Suppressor macrophage treated with lipopolysaccharide for 1 hour (primary cell): ENCODE measurements at places on chromosomes 1 and 21.

DNA sequence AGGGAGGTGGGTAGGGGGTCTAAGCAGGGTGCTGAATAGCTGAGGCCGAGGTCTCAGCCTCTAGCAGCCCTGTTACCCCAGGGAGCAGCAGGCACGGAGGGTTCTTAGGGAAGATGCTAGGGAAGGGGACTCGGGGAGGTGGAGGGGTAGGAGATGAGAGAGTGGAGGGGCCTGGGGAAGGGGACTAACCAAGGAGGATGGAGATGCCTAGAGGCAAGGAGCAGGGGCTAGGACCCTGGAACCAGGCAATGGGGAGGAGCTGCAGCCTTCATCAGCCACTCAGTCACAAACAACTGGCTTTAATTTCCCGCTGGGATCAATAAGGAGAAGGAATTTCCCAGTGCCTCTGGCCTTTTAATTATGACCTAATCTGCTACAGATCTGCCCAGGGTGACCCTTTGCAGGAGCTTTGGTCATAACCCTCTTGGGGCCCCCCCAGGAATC is 2.9 kb upstream of the CRABP2 start:
- DNase-seq: no peak

DNA sequence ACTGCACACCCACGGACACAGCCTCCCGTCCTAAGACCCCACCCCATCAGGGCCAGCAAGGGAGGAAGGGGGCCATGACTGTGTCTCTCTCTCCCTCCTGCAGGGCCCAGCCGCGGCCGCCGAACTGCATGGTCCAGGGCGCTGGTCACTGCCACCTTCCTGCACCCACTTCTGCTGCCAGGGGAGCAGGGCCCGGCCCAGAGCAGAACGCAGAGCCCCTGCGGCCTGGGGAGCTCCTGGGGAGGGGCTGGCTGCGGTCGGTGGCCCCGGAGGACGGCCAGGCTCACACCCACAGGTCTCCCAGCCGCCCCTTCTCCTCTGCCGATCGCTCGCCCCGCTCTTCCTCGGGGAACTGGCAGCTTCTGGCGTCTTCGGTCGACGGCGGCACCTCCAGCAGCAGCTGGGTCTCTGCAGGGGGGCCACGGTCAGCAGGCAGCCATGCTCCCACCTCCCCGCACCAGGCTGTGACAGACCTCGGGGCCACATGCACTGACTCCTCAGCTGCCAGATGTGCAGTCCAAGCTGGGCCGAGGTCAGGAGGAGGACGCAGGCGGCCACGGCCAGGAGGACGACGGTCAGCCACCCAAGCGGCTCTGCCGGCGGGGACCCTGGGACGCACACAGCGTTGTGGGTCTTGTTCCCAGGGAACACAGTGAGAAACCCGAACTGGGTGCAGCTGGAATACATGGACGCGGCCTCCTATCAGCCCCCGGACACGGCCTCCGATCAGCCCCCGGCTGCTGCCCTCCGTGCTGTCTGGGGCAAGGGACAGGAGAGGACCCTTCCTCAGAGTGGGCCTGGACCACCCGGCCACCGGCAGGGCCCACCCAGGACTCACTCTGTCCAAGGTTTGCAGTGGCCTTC is 2.6 kb downstream of the TNFRSF18 start:
- DNase-seq: no peak

DNA sequence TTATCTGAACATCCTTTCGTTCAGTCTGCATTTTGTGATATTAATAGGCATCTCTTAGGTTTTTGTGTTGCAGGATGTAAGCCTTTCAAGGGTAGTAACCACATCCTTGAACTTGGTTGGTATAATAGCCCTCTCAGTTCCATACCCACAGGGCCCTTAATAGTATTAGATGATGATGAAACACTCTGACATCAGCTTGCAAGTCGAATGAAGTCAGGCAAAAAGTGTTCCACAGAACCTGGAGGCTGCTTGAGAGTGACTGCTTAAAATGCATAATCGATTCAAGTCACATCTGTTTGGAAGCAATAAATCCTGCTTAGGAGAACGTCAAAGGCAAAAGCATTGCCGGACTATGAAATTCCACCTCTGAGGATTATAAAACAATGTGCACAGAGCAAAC is 415.6 kb upstream of the KAZN start:
- no peak for DNase-seq

DNA sequence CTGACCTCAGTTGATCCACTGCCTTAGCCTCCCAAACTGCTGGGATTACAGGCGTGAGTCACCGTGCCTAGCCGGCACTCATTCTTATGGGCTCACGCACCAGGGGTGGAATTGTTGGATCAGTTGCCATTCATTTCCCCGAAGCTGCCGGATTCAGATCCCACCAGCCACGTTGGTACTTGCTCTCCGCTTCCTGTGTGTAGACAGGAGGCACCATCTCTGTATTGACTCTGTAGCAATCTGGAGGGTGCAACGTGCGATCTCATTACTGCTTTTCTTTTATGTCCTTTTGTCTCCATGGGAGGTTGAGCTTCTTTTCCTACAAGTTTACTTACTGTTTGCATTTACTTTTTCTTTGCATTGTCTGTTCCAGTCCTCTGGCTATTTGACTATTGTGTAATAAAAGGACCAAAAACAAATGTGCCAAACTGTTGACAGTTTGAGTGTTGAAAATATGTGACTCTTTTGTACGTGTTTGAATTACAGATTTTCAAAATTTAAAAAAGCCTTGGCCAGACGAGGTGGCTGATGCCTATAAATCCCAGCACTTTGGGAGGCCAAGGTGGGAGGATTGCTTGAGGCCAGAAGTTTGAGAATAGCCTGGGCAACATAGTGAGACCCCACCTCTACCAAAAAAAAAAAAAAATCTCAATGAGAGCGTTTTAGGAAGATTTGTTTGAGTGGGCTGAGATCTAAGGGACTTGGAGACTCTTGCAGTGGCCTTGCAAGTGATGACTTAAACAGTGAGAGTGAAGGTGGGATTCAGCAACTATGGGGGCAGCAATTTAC is 39.1 kb downstream of the SPSB1 start:
- DNase-seq: no peak

DNA sequence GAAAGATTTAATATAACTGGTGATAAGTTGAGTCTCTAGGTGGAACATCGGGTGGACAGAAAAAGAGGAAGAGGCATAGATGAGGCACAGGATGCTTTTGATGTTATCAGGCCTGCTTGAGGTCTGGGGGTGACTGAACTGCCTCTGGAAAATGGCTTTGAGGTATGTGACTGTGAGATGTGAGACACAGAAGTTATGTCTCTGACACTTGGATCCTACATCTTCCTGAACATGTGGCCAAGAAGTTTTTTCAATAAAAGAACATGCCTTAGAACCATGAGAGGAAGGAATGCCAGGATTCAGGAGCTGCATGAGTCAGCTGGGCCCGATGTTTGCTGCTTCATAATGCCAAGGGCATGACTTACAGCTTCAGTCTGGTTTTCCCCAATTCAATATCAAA is 11.5 kb upstream of the AIM2 start:
- peak; percentile 62 for DNase-seq

- no peak for DNase-seq
Observed at GRCh38 chr1:5311634-5312292, 657.4 kb downstream of the AJAP1 start.

GRCh38 chr1:202160377-202160940 is at the start of gene PTPN7:
TSS of gene PTPN7 (minus strand) at chr1:202160602. CDS start at chr1:202159402, 1,200 bp downstream.
- DNase-seq: peak; percentile 79

- peak; percentile 49 for DNase-seq
Observed at GRCh38 chr1:151619489-151620093, 7.7 kb downstream of the SNX27 start.

DNA sequence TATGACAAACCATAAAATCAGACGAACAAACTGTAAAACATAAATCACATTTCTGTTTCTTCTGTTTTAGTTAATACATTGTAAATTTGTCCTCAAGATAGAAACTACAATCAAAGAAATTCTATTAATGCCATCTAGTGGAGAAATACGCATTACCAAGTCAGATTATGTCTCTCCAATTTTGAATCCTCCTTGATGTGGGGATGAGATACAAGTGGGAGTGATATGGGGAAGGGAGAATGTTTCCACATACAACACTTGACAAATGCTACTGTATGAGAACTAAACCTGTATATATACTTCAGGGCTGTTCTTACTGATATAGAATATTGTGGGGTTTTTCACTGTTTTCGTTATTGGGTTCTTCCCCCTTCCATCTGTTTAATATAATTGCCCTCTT is 2.6 kb downstream of the HFM1 start:
- DNase-seq: peak; percentile 36
